CD8-positive, alpha-beta T cell (primary cell): ENCODE measurements at places on chromosomes 4 and X.

- no peak for DNase-seq
These were observed 26.0 kb upstream of the SLC25A5 start for GRCh38 chrX:119442286-119442685.

GRCh38 chr4:76305033-76305687 lies 1.4 kb upstream of the STBD1 start:
- peak; percentile 25 for DNase-seq

- peak; percentile 73 for DNase-seq
These were observed 78.0 kb upstream of the DRD5 start for GRCh38 chr4:9703391-9703790.

GRCh38 chr4:105911426-105911825 lies 16.2 kb downstream of the NPNT start:
- no peak for DNase-seq

DNA sequence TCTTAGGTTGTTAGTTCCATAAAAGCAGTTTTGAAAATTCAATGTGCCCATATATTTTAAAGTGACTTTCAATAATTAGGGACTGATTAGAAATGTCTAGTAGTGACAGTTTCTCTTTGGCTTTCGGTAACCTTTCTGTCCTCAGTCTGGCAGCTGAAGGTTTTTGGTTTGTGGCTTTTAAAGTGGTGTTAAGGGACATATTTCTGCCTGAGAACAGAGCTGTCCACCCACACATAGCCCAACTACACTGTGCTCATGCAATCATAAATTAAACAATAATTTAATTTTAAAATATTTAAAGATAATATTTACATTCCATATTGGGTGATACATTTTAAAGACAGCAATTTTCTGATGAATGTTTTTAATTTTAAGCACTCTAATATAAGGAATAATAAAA lies 335.0 kb upstream of the TENM3 start:
- DNase-seq = no peak

- no peak for DNase-seq
These were observed 283.5 kb upstream of the FTHL17 start for GRCh38 chrX:31355206-31355955.

- DNase-seq = no peak
These were observed 620.6 kb upstream of the GNPDA2 start for GRCh38 chr4:45346816-45347435.

- no peak for DNase-seq
These were observed 17.3 kb downstream of the COQ2 start for GRCh38 chr4:83267121-83267829.

DNA sequence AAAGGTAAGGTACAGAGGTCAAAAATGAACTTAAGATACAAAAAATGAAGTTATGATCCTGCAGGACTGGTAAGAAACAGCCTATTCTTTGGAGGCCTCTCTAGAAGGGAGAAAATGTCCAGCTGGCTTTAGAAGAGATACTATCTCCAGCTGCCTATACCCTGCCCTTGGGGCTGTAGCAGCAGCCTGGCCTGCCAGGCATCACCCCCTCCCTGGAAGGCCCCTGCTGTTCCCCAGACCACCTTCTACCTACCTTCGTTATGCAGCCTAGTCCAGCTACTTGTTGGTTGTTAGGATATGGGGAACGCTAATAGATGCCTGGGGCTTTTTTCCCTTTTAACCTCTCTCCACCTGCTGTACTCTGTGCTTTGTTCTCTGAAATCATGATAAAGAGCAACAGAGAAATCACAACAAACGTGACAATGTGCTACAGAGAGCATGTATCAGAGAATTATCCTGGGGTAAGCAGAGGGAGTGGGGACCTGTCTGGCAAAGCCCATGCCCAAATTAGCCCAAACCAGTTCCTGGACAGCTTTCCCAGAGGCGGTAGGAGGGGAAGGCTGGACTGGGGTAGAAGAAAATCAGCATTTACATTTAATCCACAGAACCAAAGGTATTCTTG lies 34.5 kb downstream of the FRMD7 start:
- no peak for DNase-seq

GRCh38 chr4:153782581-153782980 lies 6.3 kb downstream of the SFRP2 start:
- no peak for DNase-seq

GRCh38 chrX:154378059-154378798 lies 866 bp upstream of the EMD start:
- peak; percentile 66 for DNase-seq

DNA sequence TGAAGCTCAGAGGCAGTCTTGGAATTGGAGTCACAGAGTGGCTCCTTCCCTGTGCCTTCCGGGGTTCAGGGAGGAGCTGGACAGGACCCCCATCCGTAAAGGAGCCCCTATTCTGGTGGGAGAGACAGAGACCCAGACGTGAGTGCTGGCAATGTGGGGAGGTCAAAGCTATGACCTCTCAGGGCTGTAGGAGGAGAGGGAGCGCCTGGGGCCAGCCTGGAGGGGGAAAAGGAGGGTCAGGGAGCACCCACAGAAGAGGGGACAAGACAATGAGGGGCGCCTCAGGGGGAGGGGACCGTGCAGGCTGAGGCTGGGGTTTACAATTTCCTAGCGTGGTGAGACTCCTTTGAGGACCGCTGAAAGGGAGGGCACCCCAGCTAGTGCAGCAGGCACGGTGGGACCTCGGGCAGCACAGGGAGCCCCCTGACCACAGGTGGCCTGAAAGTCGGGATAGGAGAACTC lies 97.9 kb upstream of the LRPAP1 start:
- no peak for DNase-seq

- no peak for DNase-seq
These were observed 180.5 kb downstream of the PPP1R2C start for GRCh38 chrX:42597481-42597880.

DNA sequence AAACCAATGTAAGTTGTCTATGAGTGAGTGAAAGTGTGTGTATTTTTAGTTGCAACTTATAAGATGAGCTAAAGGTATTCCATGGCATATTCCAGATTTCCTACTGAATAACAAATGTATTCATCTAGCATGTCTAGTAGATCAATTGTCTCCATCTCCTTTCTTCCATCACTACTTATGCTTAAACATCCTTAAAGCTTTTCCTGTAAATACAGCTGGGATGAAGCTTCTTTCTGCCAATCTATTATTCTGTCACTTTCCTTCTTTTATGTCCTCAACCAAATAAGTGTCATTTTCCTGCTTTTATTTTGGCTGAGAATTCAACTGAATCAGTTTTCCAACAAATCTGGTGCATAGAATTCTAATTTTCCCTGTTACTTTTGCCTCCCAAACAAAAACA lies 136.3 kb downstream of the COL25A1 start:
- DNase-seq = no peak

DNA sequence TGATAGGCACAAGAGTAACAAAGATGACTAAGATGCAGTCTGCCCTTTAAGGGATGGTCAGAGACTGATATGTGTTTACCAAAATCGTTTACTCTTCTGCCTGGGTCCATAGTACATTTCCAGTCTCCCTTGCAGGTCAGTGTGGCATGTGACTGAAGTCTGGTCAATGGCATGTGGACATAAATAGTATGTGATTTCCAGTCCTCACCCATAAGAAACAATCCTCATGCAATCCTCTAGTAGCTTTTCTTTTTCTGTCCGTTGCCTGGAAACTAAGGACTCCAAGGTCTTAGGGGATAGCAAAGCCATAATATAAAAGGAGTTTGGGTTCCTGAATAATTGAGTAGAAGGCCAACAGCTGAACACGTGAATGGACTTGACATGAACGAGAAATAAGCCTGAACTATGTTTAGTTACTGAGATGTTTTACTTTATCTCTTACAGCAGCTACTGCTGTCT lies 1.1 kb downstream of the SLC9B2 start:
- DNase-seq = no peak

DNA sequence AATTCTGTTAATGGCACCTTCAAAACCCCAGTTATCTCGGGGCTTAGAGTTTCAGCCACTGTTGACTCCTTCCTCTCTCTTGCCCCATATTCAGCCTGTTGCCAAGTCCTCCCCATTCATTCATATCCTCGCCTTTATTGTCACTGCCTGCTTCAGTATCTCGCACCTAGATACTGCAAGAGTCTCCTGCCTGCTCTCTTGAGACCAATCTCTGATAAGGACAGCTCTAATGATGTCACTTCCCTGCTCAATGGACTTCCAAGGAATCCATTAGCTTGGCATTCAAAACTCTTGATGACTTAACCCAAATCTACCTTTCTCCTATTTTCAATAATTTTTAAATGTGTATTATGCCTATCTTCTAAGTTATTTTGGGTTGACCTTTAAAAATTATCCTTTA lies 1.1 kb upstream of the UBE2A start:
- DNase-seq = no peak

DNA sequence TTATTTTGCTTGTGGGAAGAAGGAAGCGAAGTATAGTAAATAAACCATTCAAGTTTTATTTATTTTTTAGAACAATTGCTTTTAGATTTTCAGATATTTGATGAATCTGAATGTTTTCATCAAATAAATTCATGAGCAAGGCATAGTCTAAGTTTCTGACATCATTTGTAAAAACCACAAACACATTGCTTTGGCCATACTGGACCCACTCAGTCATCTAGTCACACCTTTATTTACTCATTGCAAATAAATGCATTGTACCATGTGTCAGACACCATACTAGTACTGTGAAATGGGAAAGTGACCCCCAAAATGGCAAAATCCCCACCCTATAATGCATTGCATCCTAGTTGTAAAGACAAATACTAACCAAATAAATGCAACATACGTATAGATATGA lies 449.1 kb upstream of the SMIM31 start:
- no peak for DNase-seq
